ENCODE measurements at places on chromosomes 3 and 15. TPM values are rescaled to one million over a fixed set of nuclear protein-coding genes. Genes with fewer than 3 reads are reported as not detected.

The PRICKLE2 gene
- 18.9 TPM for total RNA-seq

The FNDC3B gene
- 11.7 TPM for total RNA-seq

The OR5H15 gene
- not detected for total RNA-seq

The CD200R1 gene
- total RNA-seq = not detected

The GUCA1C gene
- not detected for total RNA-seq

The FGF12 gene
- 33.1 TPM for total RNA-seq

The LDHAL6B gene
- total RNA-seq = not detected

The KNL1 gene
- 4.0 TPM for total RNA-seq

The GPR156 gene
- total RNA-seq = 0.83 TPM

The C3orf22 gene
- not detected for total RNA-seq

The NECTIN3 gene
- total RNA-seq = 22.6 TPM

The EXD1 gene
- total RNA-seq = not detected

The SPESP1 gene
- total RNA-seq = not detected

The RGMA gene
- total RNA-seq = 56.6 TPM

The SPG11 gene
- 59.2 TPM for total RNA-seq

The GRK7 gene
- total RNA-seq = not detected

The CFAP91 gene
- total RNA-seq = 0.59 TPM

The FANCD2OS gene
- total RNA-seq = not detected

The KBTBD8 gene
- total RNA-seq = 8.6 TPM

The DNAH12 gene
- total RNA-seq = 0.22 TPM

The HGD gene
- not detected for total RNA-seq

The SLC22A14 gene
- total RNA-seq = 0.93 TPM

The QTRT2 gene
- 16.2 TPM for total RNA-seq

The CCR3 gene
- total RNA-seq = not detected

The RUBCN gene
- 46.1 TPM for total RNA-seq

The SLC2A2 gene
- not detected for total RNA-seq

The HES1 gene
- 0.34 TPM for total RNA-seq

The ISG20 gene
- 1.1 TPM for total RNA-seq

The ADGRG7 gene
- total RNA-seq = not detected

The MOBP gene
- not detected for total RNA-seq

The STARD5 gene
- total RNA-seq = 3.1 TPM

The CHRD gene
- total RNA-seq = 47.1 TPM

The MRPL46 gene
- total RNA-seq = 19.3 TPM

The PPARG gene
- 0.37 TPM for total RNA-seq

The ABCF3 gene
- total RNA-seq = 87.9 TPM

The CHL1 gene
- total RNA-seq = 35.5 TPM

The KBTBD13 gene
- total RNA-seq = not detected

The TLE3 gene
- total RNA-seq = 89.2 TPM

The ATP13A4 gene
- 0.93 TPM for total RNA-seq

The SSUH2 gene
- 0.66 TPM for total RNA-seq

The WDR6 gene
- total RNA-seq = 236 TPM

The SIDT1 gene
- not detected for total RNA-seq

The ADPGK gene
- total RNA-seq = 33.5 TPM

The SNUPN gene
- 15.5 TPM for total RNA-seq

The TEX55 gene
- not detected for total RNA-seq

The SLC24A5 gene
- total RNA-seq = not detected

The RAB5A gene
- total RNA-seq = 81.8 TPM

Measured in glutamatergic neuron (in vitro differentiated cells).